Hippocampal formation (tissue), 2 donors: ENCODE measurements at places on chromosomes 2 and 18.

GRCh38 chr2:167613471-167613870, 633.9 kb downstream of the STK39 start:
- DNase-seq, result no peak

- no peak for DNase-seq
These were observed 324.2 kb upstream of the NCKAP5 start for GRCh38 chr2:133892352-133892913.

DNA sequence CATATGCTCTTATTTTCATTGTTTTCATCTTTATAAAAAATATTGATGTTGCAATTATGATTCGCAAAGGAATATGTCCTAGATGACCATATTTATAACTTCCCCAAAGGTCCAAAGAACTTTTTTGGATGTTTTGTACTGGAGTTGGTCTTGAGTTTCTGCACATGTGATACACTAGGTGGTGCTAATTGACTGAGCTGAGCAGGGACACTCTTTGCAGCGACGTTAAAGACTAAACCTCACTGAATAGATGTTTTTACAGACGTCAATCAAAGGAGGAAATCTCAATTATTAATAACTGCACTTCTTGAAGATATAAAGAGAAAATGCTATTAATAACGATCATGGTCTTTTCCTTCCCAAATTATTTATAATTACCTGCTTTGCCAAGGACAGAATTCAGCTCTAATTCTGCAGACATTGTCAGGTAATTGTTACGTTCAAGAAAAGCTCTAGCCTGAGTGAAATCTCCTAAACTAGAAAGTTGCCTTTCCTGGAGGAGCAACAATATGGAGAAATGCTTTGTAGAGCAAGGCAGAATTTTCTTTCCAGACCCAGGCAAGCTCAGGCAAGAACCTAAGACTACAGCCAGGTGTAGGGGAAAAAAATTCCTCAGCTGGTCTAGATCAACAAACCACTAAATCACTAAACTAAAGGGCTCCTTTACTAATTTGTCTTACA, 119.3 kb upstream of the RBBP8 start:
- no peak for DNase-seq

DNA sequence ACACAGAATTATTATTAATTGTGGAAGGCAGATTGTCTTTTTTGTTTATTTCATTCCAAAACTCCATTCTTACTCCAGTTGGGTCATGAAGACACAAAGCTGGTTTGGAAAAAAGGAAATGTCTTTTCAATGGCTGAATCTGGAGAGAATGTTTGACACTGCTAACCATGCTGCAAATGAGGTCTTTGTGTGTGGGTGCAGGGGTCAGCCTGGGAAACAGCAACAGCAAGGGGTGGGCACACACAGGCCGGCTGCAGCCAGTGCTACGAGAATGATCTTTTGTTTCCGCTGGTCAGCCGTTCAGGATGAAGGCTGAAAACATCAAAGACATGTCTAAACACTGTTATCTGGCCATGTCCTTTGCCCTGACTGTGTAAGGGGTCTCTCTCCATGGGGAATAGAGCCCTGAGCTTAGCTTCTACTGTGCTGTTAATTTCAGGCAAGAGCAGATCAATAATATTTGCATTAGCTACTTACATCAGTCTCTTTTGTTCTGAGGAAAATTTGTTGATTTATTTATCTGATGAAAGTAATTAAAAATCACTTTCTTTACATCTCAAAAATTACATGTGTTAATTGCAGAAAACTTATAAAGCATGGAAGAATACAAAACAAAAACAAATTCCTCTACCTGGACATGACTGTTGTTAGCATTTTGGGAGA, 33.3 kb upstream of the E2F6 start:
- DNase-seq, result peak; percentile 55

DNA sequence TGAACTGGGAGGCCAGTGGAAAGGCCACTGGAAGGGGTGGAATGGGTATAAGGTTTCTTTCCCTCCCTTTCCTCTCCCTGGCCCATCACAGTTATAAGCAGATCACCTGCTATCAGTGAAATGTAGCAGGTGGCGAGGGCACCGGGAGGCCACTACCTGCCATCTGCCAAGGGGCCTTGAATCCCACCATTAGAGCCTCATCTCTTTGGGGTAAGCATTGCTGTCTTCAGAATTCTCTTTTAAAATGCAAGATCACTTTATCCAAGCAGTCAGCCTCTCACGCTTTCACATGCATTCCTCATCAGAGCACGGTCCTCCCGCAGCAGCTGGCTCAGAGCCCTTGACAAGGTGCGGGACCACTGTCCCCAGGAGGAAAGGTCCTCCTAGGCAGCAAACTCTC, 268.5 kb downstream of the CELF4 start:
- no peak for DNase-seq

DNA sequence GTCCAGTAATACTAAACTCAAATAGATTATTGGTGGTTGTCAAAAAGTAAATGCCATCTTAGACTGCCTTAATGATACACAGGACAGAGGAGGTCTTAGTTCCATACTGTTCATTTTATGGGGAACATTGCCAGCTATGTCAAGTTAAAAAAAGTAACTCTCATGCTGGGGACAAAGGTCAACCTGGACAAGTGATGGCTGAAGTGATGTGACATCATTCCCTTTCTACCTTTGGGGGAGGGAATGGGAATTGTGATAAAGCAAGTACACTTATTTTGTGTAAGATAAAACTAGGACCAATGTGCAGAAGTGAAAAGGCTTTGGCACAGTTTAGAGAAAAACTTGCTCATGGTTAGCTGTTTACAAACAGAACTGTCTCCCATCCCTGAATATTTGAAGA, 24.0 kb upstream of the SNORC start:
- DNase-seq, result no peak

DNA sequence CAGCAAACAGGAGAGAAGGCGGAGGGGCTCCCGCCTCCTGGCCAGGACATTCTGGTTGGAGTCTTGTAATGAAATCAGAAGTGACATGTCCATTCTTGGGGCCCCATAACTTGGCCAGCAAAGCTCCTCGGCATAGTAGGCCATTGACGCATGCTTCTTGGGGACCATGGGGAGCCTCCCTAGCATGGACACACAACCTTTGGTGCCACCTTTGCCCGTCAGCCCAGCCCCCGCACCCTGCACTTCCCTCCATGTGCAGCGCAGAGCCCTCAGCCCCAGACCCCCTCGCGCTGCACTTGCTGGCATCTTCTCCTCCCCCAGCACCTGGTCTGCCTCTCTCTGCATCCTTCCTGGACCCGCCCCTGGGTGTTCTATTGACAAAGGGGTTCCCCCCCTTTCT, 23.1 kb downstream of the DCDC2C start:
- no peak for DNase-seq

DNA sequence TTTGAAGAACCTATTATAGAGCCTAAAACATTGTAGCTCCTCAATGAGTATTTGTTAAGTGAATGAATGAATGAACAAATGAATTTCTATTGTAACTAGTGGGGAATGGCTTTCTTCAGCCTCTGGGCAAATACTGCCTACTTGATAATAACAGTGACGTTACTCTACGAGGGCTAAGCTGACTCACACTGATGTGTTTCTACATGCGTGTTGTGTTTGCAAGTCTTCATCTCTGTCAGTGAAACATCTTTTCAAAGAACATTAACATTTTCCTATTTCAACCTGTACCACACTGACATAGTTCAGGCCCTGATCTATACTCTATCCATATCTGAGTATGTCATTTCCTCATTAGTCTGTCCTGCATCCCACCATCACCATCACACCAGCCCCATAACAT, 319.9 kb upstream of the ACVR2A start:
- no peak for DNase-seq

DNA sequence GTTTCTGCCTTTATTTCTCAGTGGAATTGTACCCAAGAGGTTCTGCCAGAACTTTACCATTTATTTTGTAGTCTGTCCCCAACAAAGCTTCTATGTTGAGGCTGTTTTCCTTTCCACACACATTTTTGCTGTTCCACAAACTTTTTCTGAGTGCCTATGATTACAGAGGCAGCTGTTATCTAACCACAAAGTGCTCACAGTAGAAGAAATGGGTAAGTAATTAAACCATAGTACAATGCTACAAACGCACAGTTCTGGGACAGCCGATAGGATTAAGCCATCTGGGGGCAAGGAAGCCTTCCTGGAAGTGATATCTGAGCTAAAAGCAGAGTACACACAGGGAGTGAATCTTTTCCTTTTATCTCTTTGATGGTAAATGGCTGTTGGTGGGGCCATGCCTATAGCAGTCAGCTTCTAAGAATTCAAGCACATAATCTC, 3.9 kb upstream of the MGAT4A start:
- DNase-seq, result no peak

DNA sequence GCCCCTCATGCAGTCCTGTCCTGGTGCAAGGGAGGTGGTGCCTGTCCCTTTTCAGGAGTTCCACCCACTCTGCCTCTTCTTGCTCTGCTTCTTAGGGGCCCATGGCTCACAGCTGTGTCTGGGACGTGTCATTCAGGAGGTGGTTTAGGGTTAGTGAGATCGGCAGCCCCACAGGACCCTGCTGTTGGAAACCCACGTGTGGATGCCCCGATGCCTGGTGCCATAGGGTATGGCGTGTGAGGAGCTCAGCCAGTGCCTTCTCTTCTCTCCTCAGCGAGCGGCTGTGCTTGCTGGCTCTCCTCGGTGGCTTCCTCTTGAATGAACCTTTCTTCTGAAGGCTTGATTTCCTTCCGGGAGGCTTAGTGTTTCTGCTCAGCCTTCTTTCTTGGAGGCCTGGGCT, 55.2 kb downstream of the LDLRAD4 start:
- no peak for DNase-seq
